ENCODE measurements at places on chromosomes 3 and 15.

DNA sequence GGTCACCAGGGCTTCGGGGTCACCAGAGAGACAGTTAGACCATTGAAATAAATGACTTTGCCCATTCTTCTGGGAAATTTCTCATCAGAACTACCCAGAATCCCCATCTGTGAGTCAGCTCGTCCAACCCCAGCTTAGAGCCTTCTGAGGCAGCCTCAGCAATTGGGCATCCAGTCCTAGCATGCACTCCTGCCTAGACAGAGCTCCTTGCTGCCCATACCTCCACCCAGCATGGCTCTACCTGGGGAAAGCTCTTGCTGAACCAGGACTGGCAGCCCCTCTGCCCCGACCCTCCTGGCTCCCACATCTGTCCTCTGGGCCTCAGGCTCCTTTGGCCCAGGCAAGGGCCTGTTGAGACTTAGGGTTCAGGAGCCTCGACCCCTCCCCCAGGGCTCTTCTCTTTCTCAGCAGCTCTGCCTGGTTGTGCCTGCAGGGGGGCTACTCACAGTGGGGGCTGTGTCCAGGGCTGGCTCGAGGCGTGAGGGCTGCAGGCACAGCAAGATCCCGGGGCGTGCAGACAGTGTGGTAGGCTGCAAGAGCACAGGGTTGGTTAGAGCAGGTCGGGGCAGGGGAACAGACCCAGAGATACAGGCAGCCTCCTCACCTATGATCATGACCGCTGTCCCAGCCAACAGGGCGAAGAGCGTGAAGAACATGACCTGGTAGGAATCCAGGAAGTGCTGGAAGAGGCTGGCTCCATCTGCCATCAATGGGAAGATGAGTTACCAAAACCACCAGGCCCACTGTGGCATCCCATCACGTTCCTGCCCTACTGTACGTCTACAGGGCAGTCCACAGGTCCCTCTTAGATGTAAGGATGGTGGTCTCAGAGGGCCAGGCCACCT, 101.3 kb downstream of the NUP210 start:
- peaks cover 95% of the 10 kb centered on the region for H3K36me3 ChIP-seq
- no peak overlapping the region for H3K4me3 ChIP-seq
- DNase-seq, result no peak
- H3K4me1 ChIP-seq, result no peaks in the 10 kb centered on the region

DNA sequence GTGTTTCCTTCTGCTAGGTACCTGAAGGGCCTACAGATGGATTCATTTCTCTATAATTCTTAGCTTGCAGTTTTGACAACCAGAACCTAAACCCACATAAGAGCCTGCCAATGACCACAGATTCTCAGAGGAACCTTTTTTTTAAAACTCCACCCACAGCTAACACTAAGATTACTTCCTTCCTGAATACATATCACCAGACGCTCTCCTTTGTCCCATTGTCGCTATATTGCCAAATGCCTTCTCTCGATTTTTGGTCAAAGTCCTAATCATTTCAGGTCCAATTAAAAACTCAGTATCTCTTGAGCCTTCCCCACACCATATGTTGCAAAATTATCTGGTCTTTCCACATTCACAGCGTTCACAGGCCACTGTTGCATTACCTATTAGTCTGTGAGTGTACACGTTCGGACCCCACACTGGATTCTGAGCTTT, 12.4 kb downstream of the ZNF710 start:
- peaks cover 55% of the 10 kb centered on the region for H3K4me1 ChIP-seq
- no peaks in the 10 kb centered on the region for H3K27me3 ChIP-seq
- no peak overlapping the region for H3K27ac ChIP-seq
- peak overlapping the region; percentile 10 for H3K4me3 ChIP-seq

- H3K27ac ChIP-seq, result no peak overlapping the region
- H3K27me3 ChIP-seq, result no peaks in the 10 kb centered on the region
- H3K4me3 ChIP-seq, result no peak overlapping the region
- DNase-seq, result no peak
Measured at GRCh38 chr3:179133575-179133974, 14.6 kb upstream of the PIK3CA start.

- peaks cover 76% of the 10 kb centered on the region for H3K4me1 ChIP-seq
- DNase-seq, result no peak
- H3K27ac ChIP-seq, result no peak overlapping the region
- no peaks in the 10 kb centered on the region for H3K27me3 ChIP-seq
- H3K36me3 ChIP-seq, result peaks cover 29% of the 10 kb centered on the region
Measured at GRCh38 chr3:15309662-15310335, 22.6 kb downstream of the SH3BP5 start.

GRCh38 chr3:160390565-160391138, 8.4 kb downstream of the IFT80 start:
- peaks cover 4% of the 10 kb centered on the region for H3K4me1 ChIP-seq
- no peaks in the 10 kb centered on the region for H3K36me3 ChIP-seq
- DNase-seq, result no peak
- H3K27me3 ChIP-seq, result no peaks in the 10 kb centered on the region
- no peak overlapping the region for H3K4me3 ChIP-seq
- no peak overlapping the region for H3K27ac ChIP-seq

GRCh38 chr15:58734859-58735258, 14.6 kb downstream of the ADAM10 start:
- no peak overlapping the region for H3K27ac ChIP-seq
- H3K4me3 ChIP-seq, result no peak overlapping the region
- peaks cover under 1% of the 10 kb centered on the region for H3K36me3 ChIP-seq
- peaks cover 21% of the 10 kb centered on the region for H3K4me1 ChIP-seq
- no peaks in the 10 kb centered on the region for H3K27me3 ChIP-seq
- DNase-seq, result no peak

DNA sequence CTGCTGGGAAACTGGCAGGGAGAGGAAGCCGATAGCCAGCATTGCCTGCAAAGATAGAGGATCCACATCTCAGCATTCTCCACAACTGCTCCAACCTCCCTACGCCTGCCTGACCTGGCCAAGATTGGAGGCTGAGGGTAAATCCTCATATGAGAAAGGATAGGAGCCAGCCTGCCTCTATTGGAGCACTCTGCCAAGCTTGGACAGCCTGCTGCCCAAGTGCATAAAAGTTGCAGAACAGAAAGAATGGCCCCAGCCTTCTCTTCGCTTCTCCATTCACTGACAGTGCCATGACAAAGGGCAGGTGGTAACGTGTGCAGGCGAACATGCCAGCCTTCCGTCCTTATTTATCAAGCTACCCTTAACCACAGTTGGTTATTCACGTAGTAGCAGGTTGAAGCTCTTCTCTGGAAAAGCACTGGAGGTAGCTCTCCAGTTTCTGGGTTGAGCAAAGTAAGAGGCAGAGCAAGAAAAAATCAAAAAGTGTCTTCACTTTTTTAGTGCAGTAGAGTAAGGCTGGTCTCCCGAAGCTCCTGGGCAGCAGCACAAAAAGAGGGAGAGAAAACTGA, 4.3 kb downstream of the BMF start:
- DNase-seq, result no peak
- H3K36me3 ChIP-seq, result no peaks in the 10 kb centered on the region
- H3K27me3 ChIP-seq, result no peaks in the 10 kb centered on the region
- no peak overlapping the region for H3K27ac ChIP-seq
- peaks cover 76% of the 10 kb centered on the region for H3K4me1 ChIP-seq
- H3K4me3 ChIP-seq, result no peak overlapping the region

DNA sequence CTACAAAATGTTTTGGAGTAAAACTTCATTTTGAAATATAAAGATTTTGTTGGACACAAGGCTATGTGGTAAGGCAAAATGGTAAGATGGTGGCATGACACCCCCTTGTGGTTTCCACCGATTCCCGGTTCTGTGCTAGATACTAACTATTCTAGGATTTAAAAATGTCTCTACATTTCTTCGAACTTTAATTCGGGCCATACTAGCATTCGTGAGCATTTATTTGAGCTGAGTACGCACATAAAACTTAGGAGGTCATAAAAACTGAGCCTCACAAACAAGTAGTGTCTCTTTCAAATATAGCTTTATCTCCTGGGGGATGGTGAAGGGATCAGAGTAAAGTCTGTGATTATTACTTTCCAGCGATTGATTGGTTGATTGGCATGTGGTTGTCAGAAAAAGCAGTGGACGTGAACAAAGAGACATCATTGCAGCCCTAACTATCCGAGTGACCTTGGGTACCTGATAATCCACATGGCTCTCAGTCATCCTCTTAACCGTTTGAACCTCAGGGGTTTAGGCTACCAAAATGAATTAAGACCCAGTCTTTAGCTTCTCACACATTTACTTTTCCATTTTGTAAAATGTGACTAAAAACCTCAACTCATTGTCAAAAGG, 1.1 kb upstream of the ZNF639 start:
- H3K4me3 ChIP-seq, result peak overlapping the region; percentile 72
- H3K36me3 ChIP-seq, result no peaks in the 10 kb centered on the region
- DNase-seq, result peak; percentile 39
- H3K27ac ChIP-seq, result peak overlapping the region; percentile 46
- peaks cover 25% of the 10 kb centered on the region for H3K4me1 ChIP-seq
- H3K27me3 ChIP-seq, result no peaks in the 10 kb centered on the region

DNA sequence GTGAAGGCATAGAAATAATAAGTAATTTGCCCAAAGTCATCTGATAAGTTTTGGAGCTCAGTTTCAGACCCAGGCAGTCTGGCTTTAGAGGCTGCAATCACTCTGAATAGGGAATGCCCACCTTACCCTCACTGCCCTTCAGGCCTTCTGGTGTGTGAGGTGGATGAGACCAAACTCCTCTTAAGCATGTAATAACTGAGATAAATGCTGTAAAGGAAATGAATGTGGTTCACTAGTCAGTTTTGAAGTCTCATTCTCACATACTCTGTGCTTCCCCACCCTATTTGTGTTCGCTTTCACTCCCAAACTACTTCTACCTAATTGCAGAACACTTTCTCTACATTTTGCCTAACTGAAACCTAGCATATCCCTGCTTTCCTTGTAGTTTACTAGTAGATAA, 144.1 kb downstream of the FILIP1L start:
- DNase-seq, result no peak
- H3K4me1 ChIP-seq, result no peaks in the 10 kb centered on the region
- no peaks in the 10 kb centered on the region for H3K36me3 ChIP-seq
- H3K27me3 ChIP-seq, result no peaks in the 10 kb centered on the region
- no peak overlapping the region for H3K4me3 ChIP-seq

GRCh38 chr3:50272911-50273688, 4.2 kb downstream of the SEMA3B start:
- H3K27ac ChIP-seq, result no peak overlapping the region
- DNase-seq, result peak; percentile 91
- no peaks in the 10 kb centered on the region for H3K36me3 ChIP-seq
- H3K4me3 ChIP-seq, result peak overlapping the region; percentile 6

DNA sequence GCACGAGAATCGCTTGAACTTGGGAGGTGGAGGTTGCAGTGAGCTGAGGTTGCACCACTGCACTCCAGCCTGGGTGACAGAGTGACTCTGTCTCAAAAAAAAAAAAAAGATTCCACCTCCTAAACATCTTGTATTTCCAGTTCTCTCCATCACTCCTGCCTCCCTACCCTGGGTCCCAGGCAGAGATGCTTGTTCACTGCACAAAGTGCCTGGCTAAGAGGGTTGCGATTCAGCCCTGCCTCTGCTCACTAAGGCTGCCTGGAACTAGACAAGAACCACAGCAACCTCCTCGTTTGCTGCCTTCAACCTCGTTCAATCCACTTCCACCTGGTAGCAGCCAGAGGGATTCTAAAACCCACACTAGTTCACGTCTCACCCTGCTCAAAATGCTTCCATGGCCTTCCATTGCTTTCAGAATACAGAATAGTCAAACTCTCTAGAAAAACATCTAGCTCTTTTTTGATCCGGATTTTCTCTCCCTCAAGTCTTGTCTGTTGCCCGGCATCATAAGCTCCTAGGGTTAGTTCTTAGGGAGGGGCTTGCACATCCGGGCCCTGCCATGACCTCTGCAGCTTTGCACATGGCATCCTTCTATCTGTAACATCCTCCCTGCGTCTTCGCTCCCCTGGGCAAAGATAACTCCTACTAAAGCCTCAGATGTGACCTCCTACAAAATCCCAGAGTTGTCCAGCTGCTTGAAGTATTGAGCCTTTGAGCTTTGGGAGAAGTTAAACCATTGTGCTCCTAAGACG, 1.0 kb upstream of the MCM2 start:
- no peaks in the 10 kb centered on the region for H3K27me3 ChIP-seq
- peak overlapping the region; percentile 61 for H3K4me3 ChIP-seq
- no peak overlapping the region for H3K27ac ChIP-seq
- H3K4me1 ChIP-seq, result peaks cover 17% of the 10 kb centered on the region

DNA sequence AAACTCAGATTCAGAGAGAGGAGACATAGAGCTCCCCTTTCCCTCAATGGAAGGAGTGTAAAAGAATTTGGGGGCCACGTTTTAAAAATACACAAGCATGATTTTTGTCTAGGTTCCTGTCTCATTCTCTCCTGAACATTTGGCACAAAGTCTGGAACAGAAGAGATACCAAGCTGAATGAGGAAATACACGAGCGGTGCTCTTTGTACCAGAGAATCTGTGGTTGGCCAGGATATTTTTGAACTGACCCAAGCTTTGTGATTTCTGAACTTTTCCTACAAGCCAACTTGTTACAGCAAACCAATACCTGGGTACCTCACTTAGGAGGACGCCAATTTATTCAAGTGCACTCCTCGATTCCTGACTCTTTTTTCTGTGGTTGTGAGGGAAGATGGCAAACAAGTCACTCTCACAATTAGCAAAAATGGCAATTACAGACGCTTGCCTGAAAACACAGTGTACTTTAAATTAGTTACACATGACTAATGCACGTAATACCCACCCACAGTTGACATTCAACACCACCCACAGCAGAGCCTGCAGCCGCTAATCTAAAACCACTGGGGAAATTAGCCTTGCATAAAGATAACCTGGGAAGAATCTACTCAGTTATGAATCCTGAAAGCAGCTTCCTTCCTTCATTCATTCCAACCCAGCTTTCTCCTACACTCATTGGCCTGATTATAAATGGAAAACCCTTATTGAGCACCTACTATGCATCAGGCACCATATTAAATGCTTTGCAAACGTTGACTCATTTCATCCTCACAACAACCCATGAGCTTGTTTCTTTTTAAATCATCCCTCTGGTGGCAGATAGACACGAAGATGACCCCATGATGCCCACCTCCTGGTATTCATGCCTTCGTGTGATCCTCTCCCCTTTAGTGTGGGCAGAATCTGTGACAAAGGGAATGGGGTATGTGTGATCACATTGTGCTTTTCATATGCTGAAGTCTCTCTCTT, 293.5 kb downstream of the KBTBD8 start:
- no peaks in the 10 kb centered on the region for H3K36me3 ChIP-seq
- H3K4me3 ChIP-seq, result no peak overlapping the region
- no peak overlapping the region for H3K27ac ChIP-seq
- H3K27me3 ChIP-seq, result no peaks in the 10 kb centered on the region
